Breast epithelium (tissue), 4 donors: ENCODE measurements at places on chromosomes 7 and 10.
A peak's percentile ranks its signal among the peaks of the same experiment; 100 is the strongest.

DNA sequence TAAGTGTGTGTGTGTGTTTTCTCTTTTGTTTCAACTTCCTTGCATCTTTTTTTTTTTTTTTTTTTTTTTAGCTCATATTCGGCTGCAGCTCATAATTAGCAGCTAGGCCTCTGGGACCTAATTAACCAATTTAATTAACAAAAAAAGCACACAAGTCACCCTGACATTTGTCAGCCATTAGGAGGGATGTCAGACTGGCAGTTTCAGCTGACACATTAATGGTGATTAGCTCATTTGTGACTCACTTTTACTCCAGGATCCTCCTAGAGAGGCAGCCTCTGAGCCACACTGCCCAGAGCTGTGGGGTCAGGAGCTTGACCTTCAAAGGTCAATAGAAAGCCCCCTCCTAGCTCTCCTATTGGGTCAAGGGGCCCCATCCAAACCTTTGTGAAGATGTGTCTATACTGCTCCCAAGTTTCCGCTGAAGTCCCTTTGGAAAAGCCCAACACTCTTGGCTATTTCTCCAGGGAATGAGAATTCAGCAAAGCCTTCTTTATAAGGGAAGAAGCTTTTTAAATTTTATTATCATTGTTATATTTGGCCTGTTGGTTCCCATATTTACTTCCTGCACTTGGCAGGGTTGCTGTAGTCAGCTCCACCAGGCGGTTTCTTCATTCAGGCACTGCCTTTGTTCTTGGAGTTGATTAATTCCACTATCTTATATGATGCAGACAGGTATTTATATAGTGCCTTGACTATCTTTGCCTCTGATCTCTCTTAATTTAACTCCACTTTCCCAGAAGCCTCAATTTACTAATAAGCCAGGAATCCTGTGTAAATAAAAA, 109.5 kb upstream of the HABP2 start:
- DNase-seq: no peak

- DNase-seq: peak; percentile 90
Measured at GRCh38 chr7:7099584-7100014, 82.7 kb upstream of the C1GALT1 start.

DNA sequence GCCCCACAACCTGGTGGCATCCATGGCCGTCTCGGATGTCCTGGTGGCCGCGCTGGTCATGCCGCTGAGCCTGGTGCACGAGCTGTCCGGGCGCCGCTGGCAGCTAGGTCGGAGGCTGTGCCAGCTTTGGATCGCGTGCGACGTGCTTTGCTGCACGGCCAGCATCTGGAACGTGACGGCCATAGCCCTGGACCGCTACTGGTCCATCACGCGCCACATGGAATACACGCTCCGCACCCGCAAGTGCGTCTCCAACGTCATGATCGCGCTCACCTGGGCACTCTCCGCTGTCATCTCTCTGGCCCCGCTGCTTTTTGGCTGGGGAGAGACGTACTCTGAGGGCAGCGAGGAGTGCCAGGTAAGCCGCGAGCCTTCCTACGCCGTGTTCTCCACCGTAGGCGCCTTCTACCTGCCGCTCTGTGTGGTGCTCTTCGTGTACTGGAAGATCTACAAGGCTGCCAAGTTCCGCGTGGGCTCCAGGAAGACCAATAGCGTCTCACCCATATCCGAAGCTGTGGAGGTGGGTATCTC, 1.1 kb downstream of the HTR5A start:
- no peak for DNase-seq

- no peak for DNase-seq
Measured at GRCh38 chr7:17159500-17160037, 138.9 kb upstream of the AHR start.

GRCh38 chr10:102004376-102004775, 51.6 kb downstream of the ARMH3 start:
- no peak for DNase-seq
